Kidney glomerular epithelial cell (primary cell): ENCODE measurements at places on chromosomes 6 and 20.
A peak's percentile ranks its signal among the peaks of the same experiment; 100 is the strongest.

DNA sequence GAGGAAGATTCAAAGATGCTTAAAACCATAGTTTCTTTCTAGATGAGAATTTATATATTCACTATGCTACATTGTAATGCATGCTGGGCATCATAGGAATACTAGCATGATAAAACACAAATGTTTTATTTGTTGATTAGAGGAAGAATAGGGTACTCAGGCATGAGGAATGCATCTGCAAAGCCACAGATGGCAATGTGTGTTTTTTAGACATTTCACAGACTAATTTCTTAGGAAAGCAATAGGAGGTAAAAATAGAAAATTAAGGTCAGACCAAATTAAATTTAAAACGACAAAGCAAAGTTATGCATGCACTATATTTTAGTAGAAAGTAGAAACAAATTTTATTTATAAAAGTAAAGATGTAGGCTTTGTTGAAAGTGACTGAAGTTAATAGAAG lies 2.1 kb downstream of the TTK start:
- no peak for DNase-seq

DNA sequence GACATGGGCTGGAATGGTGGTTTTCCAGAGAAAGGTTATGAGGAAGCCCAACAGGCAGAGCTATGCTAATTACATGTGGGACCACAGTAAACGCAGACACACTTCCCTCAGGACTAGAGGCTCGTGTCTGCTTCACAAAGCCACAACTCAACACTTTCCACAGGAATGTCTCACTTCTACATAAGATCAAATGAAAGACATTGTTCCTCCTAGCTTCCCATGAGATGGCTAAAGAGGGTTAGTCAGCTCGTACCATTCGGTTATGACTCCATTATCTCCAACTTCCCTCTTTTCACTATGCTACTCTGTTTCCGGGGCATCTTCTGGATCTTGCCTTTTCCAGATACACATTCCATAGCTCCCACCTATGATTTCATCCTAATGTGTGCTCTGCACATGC lies 29.1 kb upstream of the ZC3H12D start:
- no peak for DNase-seq

DNA sequence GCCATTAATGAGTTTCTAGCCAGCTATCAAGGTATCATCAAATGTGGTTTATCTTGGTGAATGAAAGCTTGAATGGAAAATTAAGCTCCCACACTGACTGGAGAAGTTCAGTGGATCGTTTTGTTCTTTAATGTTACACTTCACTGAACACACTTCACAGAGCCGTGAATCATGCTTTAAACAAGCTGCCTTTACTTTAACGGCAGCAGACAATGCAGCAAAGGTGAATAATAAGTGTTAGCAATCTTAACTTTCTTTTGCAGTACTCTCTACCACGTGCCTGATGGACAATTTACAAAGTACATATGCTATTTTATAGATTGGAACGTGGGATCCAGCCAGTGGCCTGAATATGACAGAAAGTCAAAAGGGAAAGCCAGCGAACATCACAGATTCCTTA lies 424.5 kb downstream of the GRIK2 start:
- peak; percentile 57 for DNase-seq

- DNase-seq = no peak
Measured at GRCh38 chr6:132481189-132481588, 31.7 kb downstream of the STX7 start.

- DNase-seq = no peak
Measured at GRCh38 chr6:11607383-11607782, 69.8 kb downstream of the TMEM170B start.

DNA sequence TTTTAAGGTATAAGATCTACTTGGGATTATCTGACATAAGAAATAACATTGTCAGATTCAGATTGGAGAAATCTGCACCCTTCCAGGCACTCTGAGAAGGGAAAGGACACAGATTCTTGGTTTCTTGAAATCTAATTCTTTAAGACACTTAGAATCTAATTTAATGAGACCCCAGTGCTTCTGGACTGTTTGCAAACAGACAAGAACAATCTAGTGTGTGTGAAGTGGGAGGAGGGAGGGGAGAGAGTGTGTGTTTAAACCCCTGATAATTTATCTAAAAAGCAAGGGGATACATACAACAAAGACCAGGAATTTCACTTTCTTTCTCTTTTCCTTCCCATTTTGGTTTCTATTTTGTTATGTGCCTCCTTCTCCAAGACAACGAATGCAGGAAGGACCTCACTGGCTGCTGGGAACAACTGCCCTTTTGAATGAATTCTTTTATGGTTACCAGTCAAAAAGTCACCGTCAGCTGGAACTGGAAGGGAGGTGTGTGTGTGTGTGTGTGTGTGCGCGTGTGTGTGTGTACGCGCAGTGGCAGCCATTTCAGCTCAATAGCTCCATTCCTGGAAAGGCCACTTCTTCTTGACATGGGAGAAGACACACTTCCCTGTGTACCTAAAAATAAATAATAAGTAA lies 129.4 kb downstream of the BCAS1 start:
- DNase-seq = peak; percentile 71

GRCh38 chr6:47631269-47631772 lies 67.1 kb upstream of the ADGRF4 start:
- DNase-seq = peak; percentile 50

- DNase-seq = no peak
Measured at GRCh38 chr6:161561908-161562307, 288.0 kb upstream of the AGPAT4 start.

- DNase-seq = no peak
Measured at GRCh38 chr6:47267301-47267700, 42.4 kb downstream of the TNFRSF21 start.

GRCh38 chr6:22965889-22966288 lies 396.5 kb downstream of the HDGFL1 start:
- no peak for DNase-seq

- DNase-seq = no peak
Measured at GRCh38 chr6:131642565-131642964, 5.5 kb downstream of the ENPP3 start.

DNA sequence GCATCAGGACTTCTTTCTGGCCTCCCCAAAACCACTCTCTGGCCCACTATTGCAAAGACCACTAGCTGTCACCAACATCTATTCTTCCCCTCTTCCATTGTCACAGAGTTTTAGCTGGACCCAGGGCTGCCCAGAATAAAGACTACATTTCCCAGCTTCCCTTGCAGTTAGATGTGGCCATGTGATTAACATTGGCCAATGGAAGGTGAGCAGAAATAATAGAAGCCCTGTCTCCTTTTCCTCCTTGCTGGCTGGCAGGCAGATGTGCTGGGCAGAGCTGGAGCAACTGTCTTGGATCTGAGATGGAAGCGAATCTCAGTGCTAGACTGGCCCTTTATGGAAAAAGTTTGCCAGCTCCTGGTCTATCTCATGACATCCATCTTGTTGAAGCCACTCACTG lies 97.0 kb downstream of the KCNB1 start:
- DNase-seq = no peak

DNA sequence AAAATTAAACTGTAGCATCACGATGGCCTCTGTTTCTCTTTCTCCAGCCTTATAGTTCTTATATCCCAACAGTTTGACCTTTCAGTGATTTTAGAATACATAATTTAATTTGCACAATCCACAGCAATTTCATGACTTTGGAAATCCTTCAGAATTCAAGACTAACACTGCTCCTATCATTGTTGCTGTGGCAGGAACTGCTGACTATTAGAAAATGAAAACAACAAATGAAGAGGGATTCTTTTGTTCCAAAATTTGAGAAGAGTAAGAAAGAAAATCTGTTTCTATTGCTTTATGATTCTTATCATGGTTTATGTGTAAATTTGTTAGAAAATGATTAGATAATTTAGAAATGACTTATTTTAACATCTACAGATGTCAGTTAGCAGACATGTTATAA lies 604.0 kb upstream of the ADGRB3 start:
- DNase-seq = no peak

- DNase-seq = peak; percentile 23
Measured at GRCh38 chr20:1718604-1719384, 61.2 kb upstream of the SIRPG start.
